ENCODE measurements at places on chromosomes 12 and 14. TPM values are rescaled to one million over a fixed set of nuclear protein-coding genes. Genes with fewer than 3 reads are reported as not detected.

Gene PPP4R4
- 9.6 TPM for total RNA-seq

Gene MAX
- 68.3 TPM for total RNA-seq

Gene TPPP2
- total RNA-seq = not detected

Gene RAB35
- total RNA-seq = 39.0 TPM

Gene AP5M1
- 50.9 TPM for total RNA-seq

Gene OTX2
- total RNA-seq = 33.9 TPM

Gene TAS2R8
- total RNA-seq = not detected

Gene BLOC1S1
- 84.3 TPM for total RNA-seq

Gene TEDC1
- total RNA-seq = 5.6 TPM

GRCh38 chr14:103905842-103906456 is 22.3 kb upstream of the TDRD9 start:
- peak; percentile 72 for DNase-seq

GRCh38 chr12:29782285-29782870 is 1.4 kb downstream of the TMTC1 start:
- no peak for DNase-seq

DNA sequence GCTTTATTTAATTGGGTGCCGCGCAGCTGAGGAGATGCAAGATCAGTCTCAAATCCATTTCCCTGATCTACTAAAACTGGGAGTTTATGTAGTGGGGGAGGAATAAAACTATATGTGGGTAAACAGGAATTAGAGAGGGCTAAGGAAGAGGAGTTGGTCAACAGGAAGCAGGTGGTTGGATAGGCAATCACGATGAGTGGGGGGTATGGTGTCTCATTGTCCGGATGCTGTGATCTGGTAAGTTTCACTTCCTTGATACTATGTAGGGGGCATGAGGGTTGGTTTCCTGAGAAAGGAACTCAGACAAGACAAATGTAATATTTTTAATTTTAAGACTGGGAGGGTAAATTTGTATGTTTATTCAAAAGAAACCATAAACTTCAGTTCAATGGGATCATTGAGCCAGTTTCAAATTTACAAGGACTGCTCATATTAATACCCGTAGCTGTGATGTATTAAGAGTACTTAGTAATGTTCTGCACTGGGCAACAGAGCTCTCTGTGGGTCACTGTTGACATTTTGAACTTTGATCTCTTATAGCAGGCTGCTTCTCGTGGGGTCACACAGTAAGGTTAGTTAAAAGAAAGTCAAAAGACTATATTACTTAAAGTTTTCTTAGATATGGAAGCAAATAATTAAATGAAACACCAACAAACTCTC is 786.2 kb upstream of the FBXO33 start:
- DNase-seq = no peak

DNA sequence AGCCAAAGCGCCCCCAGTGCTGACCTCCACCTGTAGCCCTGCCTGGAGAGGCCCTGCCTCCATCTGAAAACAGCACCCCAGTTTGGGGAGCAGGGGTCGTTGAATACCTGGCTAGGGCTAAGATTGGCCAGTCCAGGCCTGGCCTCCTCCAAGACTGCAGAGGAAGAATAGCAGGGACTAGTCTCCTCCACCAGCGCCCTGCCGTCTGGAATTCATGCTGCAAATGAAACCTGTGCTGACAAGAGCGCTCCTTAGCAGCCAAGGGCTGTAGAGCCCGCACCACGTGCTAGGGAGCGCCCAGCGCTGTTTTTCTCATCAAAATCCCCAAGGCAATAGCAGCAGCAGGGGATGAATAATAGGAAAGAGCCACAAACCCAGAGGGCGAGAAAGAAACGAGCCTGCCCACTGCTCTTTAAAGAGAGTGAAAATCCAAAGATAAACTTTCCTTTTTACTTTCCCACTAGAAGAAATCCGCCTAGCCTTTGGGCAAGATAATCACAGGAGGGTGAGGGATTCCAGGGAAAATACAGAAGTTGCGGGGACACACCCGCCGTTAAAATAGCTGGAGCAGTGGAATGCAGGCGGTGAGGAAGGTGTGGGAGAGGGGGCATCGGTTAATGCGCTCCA is 3.3 kb downstream of the COL2A1 start:
- DNase-seq = no peak

DNA sequence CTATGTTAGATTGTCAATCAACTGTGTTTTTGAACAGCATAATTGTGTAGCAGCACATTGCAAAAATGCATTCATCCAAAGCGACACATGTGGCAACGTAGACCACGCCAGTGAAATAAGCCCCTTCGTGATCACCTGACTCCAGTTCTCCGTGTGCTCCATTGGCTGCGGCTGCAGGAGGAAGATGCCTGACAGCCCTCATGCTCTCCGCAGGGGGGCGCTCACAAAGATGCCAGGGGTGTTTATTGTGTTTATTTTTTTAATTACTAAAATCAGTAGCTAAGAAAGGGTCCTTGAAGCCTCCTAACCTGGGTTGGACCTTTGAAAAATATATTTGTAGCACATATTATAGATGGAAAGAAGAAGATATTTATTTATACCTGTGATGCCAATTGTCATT is 116.3 kb downstream of the SLC15A4 start:
- DNase-seq = no peak

DNA sequence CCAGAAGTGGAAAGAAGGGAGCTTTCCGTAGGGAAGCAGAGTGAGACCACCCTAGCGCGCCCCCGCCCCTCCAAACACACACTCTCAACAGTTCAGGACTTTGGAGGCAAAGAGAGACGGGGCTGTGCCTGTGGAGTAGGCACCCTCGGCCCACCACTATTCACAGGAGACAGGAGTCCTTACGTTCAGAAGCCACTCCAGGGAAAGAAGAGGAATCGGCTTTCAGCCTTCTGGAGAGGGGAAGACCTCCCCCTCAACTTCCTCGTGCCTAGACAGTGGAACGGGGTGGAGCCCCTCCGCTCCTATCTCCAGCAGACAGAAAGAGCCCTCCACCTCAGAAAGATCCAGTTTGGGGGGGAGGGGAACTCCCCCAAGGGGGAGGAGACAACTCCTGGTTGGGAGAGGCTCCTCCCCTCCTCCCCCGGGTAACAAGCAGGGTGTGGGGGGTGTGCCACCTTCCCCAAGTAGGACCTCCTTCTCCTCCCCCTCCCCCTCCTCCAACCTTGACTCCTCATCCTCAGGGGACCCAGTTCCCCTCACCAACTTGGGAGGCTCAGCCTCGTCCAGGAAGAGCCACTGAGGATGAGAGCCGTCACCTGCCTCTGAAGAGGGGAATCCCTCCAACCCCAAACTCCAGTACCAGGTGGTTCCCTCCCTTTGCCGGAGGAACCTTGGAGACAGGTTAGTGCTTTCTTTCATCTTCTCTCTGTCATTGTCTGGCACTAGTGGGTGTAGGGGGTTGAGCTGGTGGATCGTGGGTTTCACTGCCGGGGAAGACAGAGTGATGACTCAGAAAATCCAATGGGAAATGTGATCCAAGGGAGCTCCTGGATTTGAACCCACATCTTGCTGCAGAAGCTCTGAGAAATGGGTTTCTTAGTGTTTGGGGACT is 883 bp downstream of the FOXJ2 start:
- DNase-seq = no peak

- DNase-seq = no peak
These were observed 65.9 kb downstream of the RNFT2 start for GRCh38 chr12:116804051-116804450.

- no peak for DNase-seq
These were observed 7.4 kb upstream of the TESPA1 start for GRCh38 chr12:54991991-54992375.

DNA sequence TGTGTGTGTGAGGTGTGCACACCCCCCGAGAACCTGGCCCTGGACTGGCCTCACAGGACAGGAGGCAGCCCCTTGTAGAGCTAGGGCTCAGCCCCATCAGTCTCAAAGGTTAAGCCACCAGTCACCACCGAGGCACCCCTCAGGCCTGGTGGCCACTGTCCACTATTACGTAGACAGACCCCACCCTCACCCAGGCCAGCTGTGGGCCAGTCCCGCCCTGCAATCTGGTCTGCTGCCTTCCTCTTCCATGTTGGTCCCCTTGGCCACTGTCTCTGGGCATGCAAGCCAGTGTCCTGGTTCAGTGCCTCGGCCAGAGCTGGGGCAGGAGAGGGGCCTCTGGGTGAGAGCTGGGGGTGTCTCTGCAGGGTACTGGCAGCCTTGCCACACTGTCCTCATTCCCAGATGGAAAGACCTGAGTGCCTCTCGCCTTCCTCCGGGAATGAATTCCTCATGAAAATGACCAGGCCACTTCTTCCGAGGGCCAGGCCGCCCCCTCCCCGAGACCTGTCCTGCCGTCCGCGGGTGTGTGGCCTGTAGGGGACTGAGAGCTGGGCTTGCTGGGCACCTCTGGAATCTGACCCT is 897 bp upstream of the TEX22 start:
- no peak for DNase-seq

DNA sequence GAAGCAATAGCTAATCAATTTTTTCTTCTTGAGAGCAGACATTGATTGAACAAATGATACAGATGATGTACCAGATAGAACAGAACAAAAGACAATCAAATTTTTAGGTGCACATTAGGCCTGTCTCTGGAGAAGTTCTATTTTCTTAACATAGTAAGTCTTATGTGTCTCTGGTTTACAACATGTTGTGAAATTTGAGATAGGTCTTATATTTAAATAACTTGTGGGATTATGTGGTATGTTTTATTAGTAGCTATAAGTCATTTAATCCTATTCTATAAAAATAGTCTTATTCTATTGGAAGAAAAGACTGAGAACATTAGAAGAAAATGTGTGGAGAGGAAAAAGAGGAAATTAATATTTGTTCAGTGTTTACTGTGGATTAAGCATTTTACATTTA is 358.0 kb downstream of the ATP23 start:
- DNase-seq = no peak

DNA sequence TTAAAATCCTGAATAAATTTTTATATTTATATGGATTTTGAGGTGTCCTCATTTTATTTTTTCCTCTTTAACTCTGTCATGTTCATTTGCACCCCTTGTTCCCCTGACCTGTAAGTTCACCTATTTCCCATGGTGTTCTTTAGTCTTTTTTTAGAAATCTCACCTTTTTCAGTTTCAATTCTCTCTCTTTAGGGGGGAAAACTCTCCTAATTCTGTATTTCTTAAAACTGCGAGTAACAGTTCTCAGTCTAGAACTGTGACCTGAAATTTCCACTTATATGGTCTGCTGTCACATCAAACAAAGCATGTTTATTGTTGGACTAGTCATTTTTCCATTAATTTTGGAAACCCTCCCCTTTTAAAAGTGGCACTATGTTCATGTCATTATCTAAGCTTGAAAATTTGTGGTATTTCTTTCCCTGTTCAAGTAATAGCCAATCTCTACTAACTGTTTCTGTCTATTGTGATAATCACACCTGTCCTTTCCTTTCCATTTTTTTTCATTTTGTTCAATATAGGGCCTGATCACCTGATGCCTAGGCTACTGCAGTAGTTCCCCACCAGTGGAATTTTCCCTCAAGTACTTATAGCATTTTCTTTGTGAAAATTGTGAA is 14.0 kb upstream of the FBXO33 start:
- DNase-seq = no peak

- peak; percentile 46 for DNase-seq
These were observed 273.8 kb upstream of the SFSWAP start for GRCh38 chr12:131436922-131437705.

DNA sequence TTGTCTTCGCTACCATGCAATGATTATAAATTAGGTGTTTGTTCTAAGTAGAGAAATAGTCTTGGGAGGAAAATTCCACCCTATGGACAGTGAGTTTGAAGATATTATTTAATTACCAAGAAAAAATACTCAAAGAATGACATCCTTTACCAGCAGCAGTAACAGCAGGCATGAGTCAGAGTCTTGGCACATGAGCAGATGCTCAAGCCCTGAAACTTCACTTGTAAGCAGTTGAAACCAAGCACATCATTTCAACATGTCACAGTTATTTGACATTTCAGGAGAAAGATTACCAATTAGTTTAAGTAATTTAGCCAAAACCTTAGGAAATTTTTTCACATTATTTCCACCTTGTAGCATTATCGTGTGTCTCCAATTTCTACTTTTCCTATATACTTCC is 99.2 kb downstream of the C12orf50 start:
- no peak for DNase-seq

DNA sequence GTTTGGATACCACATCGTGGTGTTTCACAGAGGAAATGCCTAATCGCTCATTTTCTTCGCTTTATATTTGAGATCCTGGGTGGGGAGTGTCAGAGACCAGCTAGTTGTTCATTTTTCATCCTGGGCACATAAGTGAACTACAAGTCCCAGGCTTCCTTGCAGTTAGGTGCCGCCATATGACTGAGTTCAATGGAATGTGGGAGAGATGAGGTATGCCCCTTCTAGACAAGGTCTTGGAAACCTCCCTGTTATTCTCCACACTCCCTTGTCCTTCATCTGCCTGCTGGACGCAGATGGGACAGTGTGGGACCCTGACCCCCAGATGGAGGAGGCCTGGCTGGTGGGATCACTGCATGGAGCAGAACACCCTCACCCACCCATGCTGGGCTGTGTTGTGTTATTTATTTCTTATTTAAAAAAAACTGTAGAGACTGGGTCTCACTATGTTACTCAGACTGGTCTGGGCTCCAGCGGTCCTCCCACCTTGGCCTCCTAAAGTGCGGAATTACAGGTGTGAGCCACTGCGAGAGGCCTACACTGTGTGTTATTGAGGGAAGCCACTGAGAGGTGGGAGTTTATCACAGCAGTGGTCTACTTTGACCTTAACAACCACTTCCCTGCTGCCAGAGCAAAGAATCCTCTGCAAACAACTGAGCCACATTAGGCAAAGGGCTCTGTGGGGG is 42.9 kb upstream of the VRK1 start:
- no peak for DNase-seq

GRCh38 chr12:124111006-124111405 is 138.0 kb downstream of the ZNF664 start:
- no peak for DNase-seq

DNA sequence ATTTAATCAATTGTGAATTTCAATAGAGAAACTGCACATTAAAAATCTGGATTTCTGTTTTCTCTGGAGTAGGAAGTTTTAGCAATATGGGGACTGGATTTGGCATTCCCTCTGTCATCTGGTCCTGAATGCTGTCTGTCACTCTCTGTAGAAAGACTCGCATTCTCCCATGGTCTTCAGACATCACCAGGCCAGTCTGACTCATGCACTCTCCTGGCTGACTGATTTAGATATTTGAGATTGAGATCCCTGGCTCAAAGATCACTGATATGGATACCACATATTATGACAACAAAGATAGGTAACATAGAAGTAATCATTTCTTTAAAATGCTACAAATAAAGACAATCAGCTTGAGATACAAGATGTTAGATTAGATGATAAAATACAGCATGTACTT is 524.5 kb downstream of the GALC start:
- no peak for DNase-seq

DNA sequence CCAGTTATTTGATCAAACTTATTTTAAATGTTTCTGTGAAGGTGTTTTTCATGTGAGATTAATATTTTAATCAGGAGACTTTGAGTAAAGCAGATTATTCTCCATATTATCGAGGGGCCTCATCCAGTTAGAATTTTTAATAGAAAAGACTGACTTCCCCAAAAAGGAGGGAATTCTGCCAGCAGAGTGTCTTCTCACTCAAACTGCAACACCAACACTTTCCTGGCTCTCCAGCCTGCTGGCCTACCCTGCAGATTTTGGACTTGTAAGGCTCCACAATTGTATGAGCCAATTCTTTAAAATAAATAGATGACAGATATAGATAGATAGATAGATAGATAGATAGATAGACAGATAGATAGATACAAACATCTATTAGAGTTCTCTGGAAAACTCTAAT is 155.7 kb downstream of the SEC23A start:
- DNase-seq = no peak

Data from H1 (cell line).